ENCODE measurements at places on chromosomes 7 and 10.

DNA sequence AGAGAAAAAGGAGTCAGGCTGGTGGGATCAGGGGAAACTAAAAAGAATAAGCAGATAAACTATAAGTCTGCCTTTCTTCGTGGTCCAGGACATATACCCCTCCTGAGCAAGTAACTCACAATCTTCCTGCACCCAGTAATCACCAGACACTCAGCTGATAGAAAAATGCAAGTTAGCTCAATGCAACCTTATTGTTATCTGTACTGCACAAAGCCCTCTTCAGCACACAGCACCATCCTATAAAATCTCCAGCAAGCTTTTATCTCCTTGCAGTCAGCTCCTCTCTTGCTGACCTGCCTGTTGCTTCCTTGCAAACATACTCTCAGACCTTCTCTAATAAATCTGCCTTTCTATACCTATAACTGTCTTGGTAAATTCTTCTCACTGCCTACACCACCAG, 6.7 kb downstream of the SLC37A3 start:
- no peak for DNase-seq

- DNase-seq = no peak
Observed at GRCh38 chr7:45704683-45705016, 130.5 kb downstream of the ADCY1 start.

- DNase-seq = peak; percentile 65
Observed at GRCh38 chr7:116547347-116547746, 22.5 kb downstream of the CAV1 start.

- peak; percentile 75 for DNase-seq
Observed at GRCh38 chr10:48496831-48497779, 107.8 kb downstream of the ARHGAP22 start.

GRCh38 chr10:4822208-4822607, 3.8 kb upstream of the AKR1E2 start:
- DNase-seq = no peak

GRCh38 chr10:60140651-60141632, 234.6 kb upstream of the CCDC6 start:
- peak; percentile 53 for DNase-seq

GRCh38 chr7:105448181-105448580, 59.5 kb upstream of the SRPK2 start:
- no peak for DNase-seq

GRCh38 chr7:122155566-122155965, 11.5 kb upstream of the AASS start:
- no peak for DNase-seq

Measured in M059J (cell line).